ENCODE measurements at places on chromosomes 7 and 10.

DNA sequence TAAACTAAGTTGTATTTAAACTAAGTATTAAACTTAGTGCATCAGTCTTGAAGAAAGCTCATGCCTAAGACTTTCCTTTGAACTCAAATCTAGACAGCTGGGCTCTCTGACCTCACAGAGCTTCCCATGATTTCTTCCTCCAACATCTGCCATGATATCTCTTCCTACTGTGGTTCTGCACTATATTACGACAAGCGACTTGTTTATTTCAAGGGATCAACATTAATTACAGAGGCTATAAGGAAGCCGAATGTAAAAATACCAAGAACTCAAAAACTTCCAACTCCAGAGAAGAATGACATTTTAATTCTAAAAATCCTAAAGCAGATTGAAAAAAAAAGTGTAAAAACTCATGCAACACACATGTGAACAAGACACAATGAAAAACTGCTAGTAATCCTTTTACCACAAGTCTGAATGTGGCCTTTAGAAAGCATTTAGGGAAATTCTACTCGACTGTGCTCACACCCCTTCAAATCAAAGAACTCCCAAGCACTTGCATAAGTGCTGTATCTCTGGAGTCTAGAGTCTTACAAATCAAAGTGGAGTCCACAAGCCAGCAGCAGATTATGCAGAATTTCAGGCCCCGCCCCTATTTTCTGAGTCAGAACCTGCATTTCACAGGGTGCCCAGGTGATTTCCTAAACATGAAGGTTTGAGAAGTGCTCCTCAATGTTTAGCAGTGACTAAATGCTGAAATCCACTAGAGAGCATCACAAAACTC lies 22.7 kb upstream of the WASHC2A start:
- no peak for DNase-seq

DNA sequence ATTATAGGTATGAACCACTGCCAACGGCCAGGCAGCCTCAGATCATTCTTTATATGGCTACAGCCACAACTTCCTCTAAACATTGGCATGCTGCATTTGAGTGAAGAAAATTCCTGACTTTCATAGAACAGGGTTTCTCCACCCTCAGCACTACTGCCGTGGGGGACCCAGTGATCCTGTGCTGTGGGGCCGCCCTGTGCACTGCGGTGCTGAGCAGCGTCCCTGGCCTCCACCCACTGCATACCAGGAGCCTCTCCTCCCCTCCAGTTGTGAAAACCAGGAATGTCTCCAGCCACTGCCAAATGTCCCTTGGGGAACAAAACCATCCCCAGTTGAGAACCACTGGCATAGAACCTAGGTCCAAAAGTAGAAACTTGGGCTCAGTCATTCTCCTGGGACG lies 15.8 kb downstream of the CNPY1 start:
- no peak for DNase-seq

- DNase-seq, result no peak
Observed at GRCh38 chr10:112054516-112054915, 129.0 kb downstream of the GPAM start.

DNA sequence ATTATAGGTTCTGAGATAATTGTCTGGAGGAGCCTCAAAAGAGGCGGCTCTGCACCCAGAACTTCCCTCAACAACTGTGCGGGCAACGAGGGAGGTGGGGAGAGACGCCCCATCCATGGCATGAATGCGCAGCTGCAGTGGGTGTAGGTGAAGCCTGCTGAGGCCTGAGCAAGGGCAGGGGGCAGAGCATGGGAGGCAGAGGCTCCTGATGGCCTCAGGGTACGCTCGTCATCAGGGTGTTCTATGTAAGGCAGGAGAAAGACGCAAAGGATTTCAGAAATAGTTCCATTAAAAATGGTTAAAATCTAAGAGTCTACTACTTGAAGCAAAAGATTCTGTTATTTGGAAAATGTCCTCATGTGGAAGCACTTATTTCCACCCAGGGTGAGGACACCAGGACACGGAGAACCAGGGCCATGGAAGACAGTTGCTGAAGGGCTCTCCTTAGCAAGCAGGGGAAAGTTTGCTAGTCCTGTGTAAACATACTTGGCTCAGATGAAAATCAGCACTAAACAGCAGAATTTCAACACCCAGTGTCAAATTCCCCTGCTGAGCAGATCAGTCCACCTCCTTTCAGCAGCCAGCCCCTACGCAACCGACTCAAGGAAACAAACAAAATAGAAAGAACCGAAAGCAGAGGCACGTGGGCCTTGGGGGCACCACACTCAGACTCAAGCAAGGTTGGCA lies 18.9 kb downstream of the INSIG1 start:
- no peak for DNase-seq

GRCh38 chr7:80686576-80686975 lies 48.1 kb downstream of the CD36 start:
- no peak for DNase-seq

DNA sequence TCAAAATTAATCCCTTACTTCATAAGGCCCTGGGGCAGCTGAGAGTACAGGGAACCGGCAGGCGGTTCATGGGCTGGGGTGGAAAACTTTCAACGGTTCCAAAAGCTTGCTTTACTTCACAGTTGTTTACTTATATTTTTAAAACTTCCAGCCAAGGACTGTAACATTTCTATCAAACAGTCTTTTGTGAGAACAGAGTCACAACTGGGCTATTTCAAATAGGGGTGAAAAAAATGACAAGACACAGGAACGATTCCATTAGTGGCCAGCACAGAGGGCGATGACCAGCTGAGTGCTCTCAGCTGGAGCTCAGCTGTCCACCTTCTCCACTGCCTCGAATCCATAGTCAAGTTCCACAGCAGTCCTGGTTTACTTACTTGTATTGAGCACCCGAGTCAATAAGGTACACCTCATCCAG lies 48.2 kb downstream of the XPNPEP1 start:
- no peak for DNase-seq

- no peak for DNase-seq
Observed at GRCh38 chr10:88617772-88618300, 31.3 kb downstream of the LIPJ start.

All from stimulated activated CD4-positive, alpha-beta T cell treated with anti-CD3 and anti-CD28 coated beads, TNF-alpha, amount 100 ng/mL, for 1 hour (primary cell).